ENCODE measurements at places on chromosomes 11 and 22.

- DNase-seq, result peak; percentile 64
Observed at GRCh38 chr11:110173811-110174644, 80.8 kb downstream of the ZC3H12C start.

GRCh38 chr11:116112087-116112935 is 608.1 kb upstream of the CADM1 start:
- DNase-seq, result peak; percentile 40

DNA sequence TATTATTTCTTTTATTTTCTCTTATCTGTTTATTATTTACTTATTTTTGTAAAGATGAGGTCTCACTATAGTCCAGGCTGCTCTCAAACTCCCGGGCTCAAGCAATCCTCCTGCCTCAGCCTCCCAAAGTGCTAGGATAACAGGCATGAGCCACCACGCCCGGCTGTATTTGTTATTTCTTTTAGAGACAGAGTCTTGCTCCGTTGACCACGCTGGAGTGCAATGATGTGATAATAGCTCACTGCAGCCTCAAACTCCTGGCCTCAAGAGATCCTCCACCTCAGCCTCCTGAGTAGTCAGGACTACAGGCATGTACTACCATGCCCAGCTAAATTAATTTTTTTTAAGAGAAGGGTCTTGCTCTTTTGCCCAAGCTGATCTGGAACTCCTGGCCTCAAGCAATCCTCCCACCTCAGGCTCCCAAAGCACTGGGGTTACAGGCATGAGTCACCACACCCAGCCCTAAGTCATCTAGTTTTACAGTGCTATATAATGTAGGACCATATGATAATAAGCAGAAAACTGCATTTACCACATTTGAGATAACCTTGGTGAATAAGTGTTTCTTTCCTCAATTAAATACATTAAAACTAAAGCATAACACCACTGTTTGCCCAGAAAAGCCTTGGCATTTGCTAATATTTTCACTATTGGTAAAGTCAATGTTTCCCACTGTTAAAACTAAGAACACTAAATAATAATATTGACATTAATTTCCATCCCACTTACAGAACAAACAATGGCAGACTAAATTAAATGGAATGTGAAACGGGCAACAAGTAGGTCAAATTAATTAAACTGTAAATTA is 127.5 kb downstream of the SIK3 start:
- DNase-seq, result no peak

DNA sequence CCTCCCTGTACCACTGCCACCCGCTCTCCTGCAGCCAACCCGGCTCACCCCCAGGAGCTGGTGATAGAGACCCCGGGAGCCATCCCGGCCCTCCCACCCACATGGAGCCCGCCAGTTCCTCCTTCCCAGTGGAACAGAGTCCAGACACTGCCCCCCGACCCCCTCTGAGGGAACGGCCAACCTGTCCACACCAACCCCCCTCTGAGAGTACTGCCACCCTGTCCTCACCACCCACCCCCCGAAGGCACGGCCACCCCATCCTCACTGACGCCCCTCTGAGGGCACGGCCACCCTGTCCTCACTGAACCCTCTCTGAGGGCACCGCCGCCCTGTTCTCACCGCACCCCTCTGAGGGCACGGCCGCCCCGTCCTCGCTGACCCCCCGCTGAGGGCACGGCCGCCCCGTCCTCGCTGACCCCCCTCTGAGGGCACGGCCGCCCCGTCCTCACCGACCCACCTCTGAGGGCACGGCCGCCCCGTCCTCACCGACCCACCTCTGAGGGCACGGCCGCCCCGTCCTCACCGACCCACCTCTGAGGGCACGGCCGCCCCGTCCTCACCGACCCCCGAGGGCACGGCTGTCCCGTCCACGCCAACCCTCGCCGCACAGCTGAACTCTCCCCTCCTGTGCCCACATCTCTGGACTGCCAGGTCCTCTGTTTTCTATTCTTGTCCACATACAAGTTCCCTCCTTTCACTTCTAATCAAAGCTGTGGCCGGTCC is 18.0 kb downstream of the TOLLIP start:
- DNase-seq, result peak; percentile 12

DNA sequence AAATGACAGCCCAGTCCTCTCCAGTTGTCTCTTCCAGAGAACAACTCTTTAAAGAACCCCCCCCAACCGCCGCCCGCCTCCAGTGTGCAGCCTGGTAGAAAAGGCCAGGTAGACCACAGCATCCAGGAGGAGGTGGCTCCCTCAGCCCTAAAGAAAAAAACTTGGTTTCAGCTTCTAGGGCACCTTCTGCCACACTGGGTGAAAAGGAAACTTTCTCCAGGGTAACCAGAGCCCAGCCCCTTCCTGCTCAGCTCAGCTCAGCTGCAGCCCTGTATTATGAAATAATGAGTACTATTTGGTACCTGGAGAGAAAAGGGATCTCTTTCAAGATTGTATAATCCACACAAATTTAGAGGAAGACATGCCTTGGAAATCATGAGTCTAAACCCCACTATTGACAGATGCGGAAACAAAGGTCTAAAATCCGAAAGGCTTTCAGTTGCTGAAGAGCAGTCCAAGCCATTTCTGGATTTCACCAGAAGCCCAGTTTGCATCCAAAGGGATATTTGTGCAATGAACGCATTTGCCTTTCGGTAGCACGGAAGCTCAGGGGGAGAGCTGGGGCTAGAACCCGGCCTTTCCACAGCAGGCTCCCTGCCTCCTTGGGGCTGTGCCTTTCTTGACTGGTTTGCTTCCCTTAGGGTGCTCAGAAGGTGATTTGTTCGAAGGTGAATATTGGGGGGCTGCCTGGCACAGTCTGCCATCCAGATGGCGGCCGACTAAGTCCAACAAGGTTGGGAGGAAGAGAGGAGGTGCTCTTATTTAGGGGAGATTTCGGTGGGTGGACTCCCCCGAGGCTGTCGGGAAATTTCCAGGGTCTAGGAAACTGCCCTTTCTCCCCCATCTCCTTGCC is 3.3 kb downstream of the FXYD6 start:
- DNase-seq, result no peak

DNA sequence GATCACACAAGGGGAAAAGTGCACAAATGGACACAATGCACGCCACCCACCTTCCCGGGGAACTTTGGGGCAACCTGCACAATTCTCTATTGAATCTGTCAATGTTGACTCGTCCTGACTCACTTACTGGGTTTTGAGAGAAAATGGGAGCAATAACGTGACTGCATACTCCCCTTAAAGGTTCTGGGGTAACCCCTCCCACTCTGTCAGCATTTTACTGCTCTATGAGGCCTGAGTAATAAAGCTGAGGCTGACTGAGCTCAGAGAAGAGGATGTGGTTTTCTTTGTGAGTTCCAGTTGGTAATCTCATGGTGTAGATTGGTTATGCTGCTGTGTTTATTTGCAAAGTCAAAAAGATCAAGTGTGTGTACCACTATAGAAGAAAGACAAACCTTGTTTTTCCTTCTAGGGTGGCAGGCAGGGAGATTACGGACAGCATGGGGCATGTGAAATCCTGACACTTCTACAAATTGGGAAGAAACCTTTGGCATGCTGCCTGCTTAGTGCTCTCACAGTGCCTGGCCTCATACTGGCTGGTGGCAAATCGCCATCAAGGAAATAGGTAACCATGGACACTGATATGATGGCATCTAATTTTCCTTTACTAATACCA is 16.1 kb upstream of the APOA1 start:
- no peak for DNase-seq

DNA sequence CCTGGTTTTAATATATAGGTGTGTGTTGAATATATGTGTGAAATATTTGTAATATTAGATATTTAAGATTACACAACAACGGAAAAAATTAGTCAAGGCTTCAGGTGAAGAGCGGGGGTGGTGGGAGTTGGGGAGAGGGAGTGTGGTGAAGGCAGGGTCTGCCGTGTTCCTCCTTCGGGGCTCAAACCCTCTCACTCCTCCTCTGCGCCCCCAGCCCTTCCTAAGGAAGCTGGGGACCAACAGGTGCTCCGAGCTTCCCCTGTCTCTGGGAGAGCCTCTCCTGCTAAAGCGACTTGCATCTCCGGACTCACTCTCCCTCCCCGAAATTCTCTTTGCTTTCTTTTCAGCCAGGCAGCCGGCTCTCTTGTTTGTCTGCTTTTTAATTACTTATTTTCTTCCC is 960 bp upstream of the CADM1 start:
- no peak for DNase-seq

- no peak for DNase-seq
Observed at GRCh38 chr22:42078469-42079318, 806 bp upstream of the SMDT1 start.

DNA sequence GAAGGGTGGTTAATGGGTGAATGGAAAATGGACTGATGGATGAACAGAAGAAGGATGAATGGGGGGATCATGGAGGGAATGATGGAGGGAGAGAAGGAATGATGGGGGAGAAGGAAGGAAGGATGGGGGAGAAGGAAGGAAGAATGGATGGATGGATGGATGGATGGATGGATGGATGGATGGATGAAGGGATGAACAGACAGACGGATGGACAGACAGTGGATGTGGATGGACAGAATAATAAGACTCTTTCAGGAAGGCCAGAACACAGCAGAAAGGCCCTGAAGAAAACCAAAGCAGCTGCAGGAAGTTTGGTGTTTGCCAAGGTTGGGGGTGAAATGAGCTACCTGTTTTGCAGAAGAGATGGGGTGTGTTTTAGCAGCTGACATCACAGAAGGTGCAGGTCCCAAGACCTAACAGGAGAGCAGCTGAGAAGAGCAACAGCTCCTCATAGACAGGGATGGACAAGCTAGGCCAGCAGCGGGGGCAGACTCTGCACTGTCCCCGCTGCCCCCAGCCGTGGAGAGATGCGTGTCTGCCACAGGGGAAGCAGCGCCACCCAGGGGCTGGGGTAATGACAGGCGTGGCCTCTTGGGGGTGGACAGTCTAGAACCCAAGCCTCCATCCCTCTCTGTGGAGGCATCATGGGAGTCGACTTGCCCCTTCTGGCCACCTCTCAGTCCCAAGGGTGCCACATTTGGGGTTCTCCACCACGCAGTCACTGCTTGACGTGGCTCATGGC is 17.9 kb downstream of the C1QTNF6 start:
- DNase-seq, result peak; percentile 5

GRCh38 chr11:119547511-119547910 is 124.5 kb upstream of the THY1 start:
- no peak for DNase-seq

DNA sequence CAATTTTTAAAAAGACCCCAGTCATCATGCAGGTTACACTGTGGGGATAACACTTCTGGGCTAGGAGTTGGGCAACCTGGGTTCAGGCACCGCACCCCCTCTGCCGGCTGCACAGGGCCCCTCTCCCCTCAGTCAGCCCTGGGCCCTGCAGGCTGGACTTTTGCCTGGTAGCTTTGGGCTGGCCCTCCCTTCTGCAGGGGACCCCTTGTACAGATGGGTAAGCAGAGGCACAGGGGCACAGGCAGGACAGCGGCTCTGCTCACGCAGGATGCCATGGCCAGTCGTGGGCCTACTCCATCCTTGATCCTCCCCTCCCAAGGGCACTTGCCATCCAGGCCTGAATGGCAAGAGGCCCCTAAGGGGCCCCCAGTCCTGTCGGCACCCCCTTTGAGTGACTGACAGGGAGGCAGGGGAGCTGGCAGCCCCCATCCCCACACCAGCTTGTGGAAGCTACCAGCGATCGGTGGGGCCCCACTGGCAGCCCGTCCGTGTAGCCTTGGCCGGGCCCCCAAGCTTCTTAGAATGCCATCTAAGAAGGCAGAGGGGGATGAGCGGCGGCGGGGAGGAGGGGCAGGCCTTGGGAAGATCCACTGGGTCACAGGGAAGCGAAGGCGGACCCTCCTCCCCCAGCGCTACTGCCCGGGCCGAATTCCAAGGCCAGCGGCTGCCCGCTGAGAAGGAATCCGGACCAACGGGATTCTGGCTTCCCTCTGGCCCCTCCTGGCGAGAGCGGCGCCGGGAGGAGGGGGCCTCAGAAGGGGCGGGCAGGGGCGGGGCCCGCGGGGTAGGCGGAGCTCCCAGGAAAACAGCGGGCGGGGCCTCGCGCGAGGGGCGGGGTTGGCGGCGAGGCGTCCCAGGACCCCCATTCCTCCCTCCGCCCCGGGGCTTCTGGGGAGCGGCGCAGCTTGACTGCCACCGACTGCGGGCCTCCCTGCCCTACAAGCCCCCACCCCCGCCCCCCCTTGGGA is 6.8 kb upstream of the CHKA start:
- DNase-seq, result peak; percentile 87

DNA sequence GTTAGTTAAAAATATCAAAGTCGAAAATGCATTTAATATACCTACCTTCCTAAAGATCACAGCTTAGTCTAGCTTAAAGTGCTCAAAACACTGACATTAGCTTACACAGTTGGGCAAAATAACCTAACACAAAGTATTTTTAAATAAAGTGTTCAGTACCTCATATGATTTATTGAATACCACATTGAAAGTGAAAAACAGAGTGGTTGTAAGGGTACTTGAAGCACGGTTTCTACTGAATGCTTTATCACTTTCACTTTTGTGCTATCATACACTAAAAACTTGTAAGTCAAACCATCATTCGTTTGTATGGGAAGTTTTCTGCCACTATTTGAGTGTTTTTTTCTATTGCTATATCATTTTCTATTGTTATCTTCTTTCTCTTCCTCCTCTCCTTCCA is 36.6 kb downstream of the ZBTB44 start:
- no peak for DNase-seq

DNA sequence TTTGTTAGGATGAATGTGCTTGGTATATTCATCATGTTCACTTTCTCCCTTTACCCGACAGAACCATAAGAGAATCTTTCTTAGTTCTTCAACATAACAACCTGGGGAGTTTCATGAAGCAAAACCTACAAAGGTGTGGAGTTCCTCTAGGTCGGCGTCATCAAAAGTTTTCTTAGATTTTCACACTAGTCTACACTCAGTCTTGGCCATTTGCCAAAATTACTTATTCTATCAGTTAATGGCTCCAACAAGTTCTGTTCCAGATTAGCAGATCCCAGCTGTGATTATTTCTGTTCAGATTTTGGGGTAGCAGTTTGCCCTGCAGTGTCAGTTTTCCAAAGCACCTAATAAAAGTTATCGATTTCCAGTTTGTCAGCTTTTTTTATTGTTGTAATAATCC is 935.8 kb upstream of the RAG2 start:
- no peak for DNase-seq

DNA sequence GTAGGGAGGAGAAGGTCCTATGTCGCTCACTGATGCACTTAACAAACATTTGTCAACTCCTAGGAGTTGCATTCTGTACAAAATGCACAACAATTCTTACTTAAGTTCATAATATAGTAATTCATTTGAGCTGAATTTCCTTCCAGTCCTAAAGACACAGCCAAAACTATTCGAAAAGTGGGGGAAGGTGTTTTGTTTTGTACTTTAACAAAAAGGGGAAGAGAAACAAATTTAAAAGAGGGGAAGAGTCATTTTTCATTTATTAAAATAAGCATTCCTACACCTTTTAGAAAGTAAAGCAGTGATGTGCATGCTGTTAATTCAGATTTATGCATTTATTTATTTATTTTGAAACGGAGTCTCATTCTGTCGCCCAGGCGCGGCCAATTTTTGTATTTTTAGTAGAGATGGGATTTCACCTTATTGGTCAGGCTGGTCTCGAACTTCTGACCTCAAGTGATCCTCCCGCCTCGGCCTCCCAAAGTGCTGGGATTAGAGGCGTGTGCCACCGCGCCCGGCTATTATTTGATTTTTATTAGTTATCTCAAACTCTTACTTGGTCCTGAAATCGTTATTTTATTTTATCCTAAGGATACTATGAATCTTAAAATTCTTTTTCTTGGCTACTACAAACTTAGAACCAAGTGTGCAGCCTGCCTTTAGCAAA is 1.1 kb upstream of the FANCF start:
- DNase-seq, result no peak

- DNase-seq, result no peak
Observed at GRCh38 chr11:9228091-9228490, 37.1 kb downstream of the DENND5A start.
